ENCODE measurements at places on chromosomes 1 and 21.

DNA sequence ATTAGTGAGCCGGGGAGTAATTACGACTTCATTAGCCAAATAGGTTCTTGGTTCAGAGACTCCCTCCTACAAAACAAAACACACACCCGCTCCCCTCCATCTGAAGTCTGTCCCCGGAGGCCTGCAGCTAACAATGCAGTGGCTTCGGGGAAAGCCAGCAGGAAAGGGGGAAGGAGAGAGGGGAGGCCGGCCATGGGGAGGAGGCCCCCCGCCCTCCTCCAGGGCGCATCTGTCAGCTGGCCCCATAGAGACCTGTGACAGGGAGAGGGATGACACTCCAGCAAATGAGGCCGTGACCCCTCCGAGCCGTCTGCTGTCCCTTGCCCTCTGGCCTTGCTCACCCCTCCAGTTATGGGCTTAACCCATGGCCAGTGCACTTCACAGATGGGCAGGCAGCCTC, 12.1 kb upstream of the CNTN2 start:
- peak; percentile 40 for DNase-seq

- no peak for DNase-seq
These were observed 497 bp upstream of the C1orf115 start for GRCh38 chr1:220689666-220690065.

GRCh38 chr1:155003766-155004351, 1.3 kb downstream of the ZBTB7B start:
- no peak for DNase-seq

DNA sequence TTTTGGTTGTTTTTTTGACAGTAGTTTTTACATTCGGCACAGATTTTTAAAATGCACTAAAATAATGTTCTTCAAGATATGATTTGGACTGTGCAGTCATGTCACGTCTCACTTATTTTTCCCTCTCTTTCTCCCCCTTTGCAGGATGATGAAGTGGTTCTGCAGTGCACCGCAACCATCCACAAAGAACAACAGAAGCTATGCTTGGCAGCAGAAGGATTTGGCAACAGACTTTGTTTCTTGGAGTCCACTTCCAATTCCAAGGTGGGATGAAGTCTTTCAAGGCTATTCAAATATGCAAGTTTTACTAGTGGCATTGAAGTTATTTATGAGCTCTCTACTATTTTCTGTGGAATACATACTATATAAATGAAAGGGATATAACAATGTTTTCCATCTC, 228.4 kb downstream of the RYR2 start:
- no peak for DNase-seq

GRCh38 chr1:176643536-176643935, 180.6 kb downstream of the PAPPA2 start:
- no peak for DNase-seq

DNA sequence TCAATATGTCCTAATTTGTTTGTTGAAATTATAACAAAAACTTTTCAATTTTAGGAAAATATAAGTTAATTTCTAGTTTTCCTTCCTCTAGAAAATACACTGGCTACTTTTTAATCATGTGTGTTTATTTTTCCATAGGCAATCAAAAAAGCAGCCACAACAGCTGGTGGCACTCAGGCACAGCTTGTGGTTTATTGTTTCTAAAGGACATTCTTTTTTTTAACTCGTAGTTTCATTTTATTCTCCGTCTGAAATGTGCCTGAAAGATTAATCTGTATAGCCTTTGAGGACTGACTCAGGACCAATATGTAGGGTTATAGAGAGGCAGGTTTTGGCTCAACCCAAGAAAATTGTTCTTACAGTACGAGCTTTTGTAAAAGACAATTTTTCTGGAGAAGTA, 20.7 kb upstream of the STX12 start:
- DNase-seq: no peak

DNA sequence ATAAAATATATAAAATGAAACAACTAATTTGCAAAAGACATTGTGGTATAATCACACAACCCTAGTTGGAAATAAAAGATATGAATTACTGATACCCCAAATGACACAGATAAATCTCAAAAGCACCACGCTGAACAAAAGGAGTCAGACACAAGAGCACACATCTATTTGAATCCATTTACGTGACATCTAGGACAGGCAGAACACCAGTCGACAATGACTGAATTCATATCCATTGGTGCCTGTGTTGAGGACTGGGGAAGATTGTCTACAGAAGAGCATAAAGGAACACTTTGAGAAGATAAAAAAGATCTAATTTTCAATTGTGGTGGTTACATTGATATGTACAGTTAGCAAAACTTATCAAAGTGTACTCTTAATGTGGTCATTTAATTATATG, 874.1 kb downstream of the LTN1 start:
- DNase-seq: no peak

DNA sequence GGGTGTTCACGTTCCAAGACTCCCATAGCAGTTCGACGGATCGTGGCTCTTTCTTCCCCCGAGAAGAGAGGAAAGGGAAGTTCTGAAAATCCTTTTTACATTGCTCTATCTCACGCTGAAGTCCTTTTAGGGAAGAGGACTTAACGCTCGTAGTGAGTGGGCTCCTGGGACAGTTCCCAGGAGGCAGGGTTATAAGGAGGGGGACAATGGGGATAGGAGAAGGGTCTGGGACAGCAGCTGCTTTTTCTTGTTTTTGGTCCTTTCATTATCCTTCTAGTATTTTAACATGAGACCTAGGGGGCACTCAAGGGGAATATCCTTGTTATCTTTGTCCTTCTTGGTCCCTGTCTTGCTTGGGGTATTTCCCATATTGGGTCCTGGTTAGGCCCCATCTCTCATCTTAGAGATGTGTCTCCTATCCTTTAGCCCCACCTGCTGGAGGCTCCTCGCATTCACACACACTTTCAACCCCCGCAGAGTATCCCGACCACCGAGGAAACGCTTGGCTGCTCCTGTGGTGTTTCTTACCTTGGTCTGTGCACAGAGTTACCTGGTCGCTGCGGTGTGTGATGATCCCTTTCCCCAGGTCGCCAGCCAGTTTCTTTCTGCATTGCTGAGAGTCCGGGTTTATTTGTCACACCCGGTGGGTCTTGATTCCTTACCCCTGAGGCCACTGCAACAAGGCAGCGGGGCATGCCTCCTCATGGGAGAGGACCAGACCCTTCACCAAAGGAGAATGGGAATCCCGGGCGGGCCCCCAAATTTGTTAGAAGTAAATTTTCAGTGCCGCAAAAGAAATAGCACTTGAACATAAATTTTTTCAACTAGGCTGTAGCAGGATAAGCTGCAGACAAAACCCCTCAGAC, 29.7 kb downstream of the SCCPDH start:
- DNase-seq: no peak
